ENCODE measurements at places on chromosomes 13 and 19.

GRCh38 chr19:9009431-9009830 is 778 bp downstream of the MUC16 start:
- no peak for DNase-seq

DNA sequence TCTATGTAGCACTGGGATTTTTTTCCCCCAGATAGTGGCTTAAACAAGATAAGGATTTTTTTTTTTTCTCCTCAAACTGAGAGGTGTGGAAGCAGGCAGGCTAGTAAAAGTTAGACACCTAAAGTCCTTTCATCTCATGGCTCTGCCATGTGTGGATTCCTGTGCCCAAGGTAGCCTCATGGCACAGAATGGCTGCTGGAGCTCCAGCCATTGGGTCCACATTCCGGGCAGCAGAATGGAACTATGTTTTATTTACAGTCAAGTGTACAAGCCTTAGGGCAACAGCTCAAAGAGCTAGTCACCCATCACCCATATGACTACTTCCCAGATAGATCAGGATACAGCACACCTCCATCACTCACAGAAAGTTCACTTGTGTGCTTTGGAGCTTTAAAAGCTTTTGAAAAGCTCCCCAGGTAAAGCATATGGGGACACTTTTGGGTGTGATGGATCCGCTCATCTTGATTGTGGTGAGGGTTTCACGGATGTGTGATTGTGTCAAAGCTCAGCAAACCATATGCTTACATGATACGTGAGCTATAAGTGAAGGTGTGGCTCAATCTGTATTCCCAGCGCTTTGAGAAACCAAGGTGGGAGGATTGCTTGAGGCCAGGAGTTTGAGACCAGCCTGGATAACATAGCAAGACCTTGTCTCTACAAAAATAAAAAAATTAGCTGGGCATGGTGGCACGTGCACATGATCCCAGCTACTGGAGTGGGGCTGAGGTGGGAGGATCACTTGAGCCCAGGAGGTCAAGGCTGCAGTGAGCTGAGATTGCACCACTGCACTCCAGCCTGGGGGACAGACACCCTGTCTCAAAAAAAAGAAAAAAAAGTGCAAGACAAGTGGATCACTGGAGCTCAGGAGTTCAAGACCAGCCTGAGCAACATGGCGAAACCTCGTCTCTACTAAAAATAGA is 18.1 kb downstream of the PGLS start:
- DNase-seq, result no peak

DNA sequence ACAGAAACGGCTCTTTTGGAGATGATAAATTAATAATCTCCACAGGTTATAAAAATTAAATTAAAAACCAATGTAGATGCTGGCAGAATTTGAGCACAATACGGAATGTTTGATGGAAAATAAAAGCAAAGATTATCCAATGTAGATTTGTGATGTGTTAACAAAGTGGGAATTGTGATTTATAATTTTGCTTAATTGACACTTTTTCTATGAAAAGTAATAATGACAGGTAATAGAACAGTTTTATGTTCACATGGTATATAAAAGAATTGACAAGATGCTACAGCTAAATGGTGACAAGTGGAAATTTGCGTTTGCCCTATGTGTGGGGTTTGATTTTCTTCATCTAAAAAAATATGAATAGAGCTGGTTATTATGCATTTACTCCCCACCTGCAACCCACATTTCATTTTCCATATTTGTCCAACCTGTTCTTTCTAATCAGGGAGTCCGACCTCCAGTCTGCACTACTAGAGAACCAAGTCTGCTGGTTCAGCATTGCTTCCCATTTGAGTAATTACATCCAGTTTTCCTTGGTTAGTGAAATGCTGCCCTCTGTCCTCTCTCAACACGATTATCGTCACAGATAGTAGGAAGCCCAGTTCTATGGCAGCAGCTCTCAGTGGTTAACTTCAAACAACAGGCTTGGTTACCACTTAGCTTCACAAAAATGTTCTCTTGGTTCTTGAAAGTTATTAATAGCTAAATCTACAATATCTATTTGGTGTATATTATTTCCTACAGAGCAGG is 61.4 kb upstream of the SLITRK1 start:
- DNase-seq, result no peak

- DNase-seq, result no peak
Measured at GRCh38 chr13:88377852-88378251, 706.7 kb downstream of the SLITRK5 start.

- DNase-seq, result no peak
Measured at GRCh38 chr13:100510208-100510957, 78.2 kb downstream of the GGACT start.

- no peak for DNase-seq
Measured at GRCh38 chr19:42363614-42364346, 26.3 kb downstream of the CNFN start.

- DNase-seq, result no peak
Measured at GRCh38 chr19:29714371-29714952, 599 bp downstream of the C19orf12 start.

GRCh38 chr13:103935117-103935516 is 868.9 kb upstream of the SLC10A2 start:
- no peak for DNase-seq

GRCh38 chr13:100490692-100491091 is 97.9 kb downstream of the GGACT start:
- DNase-seq, result no peak

GRCh38 chr13:103006641-103007426 is 59.4 kb downstream of the SLC10A2 start:
- DNase-seq, result no peak

DNA sequence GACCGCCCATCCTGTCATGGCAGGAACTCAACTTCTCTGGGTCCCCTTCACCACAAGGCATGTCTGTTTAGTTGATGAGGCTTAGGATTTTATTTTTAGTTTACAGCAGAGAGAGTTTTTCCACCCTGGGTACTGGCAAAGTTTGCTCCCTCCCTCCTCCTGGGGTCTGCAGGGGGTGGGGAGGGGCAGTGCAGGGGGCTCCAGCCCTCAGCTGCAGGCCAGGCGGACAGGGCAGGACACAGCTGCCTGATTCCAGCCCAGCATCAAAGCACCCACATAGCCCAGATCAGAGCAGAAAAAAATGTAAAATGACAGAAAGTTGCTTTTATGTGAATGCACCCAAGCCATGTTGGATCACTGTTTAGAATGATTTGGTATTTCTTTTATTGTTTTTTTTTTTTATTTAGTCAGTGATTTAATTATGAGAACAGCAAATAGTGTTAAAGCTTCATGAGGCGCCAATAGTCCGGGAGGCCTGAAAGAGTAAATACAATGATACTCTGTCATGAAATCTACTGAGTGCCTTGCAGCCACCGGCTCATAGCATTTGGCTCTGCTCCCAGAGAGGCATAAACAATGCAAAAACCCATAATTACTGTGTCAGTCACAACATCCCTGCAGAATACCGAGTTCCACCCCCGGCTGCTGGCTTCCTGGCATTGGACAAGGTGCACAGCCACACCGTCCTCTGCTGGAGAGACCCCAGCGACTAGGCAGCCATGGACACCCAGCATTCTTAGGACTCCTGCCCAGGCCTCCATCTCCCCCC is 923.5 kb downstream of the UQCRFS1 start:
- DNase-seq, result no peak

GRCh38 chr13:100508996-100509395 is 79.6 kb downstream of the GGACT start:
- no peak for DNase-seq

DNA sequence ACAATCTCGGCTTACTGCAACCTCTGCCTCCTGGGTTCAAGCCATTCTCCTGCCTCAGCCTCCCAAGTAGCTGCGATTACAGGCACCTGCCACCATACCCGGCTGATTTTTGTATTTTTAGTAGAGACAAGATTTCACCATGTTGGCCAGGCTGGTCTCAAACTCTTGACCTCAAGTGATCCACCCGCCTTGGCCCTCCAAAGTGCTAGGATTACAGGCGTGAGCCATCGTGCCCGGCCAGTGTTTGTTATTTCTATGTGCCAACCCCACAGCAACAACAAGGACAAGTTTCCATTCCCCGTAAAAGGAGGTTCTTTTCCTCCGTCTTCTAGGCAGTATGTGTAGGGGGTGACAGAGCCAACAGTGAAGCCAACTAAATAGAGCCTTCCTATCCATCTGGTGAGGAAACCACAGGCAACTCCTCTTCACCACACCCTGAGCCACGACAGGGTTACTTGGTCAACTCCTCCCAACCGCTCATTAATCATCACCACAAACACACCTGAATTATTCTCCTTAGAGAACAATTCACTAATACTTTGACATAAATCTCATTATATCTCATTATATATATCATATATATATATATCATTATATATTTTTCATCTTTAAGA is 25.5 kb downstream of the FOXO1 start:
- no peak for DNase-seq

GRCh38 chr19:43784981-43785808 is 4.4 kb upstream of the KCNN4 start:
- DNase-seq, result no peak

- peak; percentile 81 for DNase-seq
Measured at GRCh38 chr13:22061371-22061805, 390.5 kb downstream of the FGF9 start.

DNA sequence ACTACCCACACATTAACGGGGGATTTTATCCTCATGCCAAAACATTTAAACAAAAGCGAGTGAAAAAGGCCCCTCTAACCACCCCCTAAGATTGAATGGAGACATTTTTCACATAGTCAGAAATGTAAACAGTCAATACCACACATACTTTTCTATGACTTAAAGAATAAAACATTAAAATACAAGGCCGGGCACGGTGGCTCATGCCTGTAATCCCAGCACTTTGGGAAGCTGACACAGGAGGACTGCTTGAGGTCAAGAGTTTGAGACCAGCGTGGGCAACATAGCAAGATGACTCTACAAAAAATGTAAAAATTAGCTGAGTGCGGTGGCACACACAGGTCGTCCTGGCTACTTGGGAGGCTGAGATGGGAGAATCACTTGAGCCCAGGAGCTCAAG is 47.3 kb downstream of the MPHOSPH8 start:
- DNase-seq, result no peak

DNA sequence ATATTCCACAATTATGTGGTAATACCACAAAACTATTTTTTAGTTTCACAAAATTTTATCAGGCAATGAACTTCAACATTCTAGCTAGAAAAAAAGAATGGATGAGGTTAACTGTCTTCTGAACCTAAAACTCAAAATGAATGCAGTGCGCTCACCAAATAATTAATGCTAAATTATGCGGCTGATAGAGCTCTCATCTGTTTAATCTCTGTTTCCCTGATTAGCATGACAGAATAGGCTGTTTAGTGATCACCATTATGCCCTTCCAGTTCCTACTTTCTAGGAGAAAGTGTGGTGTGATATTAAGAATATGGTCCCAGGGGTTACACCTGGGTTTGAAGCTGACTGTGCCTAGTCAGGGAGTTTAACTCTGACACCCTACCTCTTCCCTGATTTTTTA is 42.8 kb upstream of the POSTN start:
- DNase-seq, result no peak

DNA sequence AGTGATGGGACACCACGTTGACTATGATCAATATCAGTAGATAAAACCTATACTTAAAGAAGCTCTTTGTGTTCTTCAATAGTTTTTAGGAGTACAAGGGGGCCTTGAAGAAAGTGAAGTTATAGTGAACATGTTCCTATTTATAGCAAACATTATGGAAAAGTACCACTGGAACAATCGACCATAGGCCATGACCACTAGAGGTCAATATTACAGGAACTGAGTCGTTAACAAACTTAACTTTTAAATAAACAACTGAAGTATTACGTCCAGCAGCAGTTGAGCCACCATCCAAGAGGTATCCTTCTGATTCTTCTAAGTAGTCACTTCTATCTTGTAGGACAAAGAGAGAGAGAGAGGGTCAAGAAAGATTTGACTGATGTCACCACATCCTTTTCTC is 391.0 kb upstream of the SLITRK5 start:
- no peak for DNase-seq

DNA sequence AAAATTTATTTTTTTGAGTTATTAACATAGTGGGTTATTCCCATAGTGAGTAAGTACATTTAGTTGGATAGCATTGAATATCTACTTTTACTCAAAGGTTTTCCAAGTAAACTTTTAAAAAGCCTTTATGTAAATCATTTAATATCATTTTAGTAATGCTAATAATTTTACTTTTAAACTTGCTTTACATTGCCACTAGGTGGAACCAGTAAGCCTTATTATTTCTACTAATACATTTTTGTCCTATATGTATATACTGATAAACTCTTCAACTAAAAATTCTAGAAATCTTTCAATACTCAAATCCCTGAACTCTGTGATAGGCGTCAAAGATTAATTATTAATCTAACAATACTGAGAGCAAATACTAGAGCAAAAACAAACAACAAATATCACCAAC is 1709.2 kb upstream of the PCDH20 start:
- no peak for DNase-seq

GRCh38 chr13:102141625-102142472 is 260.0 kb downstream of the FGF14 start:
- no peak for DNase-seq

Data from stimulated activated CD4-positive, alpha-beta T cell treated with anti-CD3 and anti-CD28 coated beads, Interleukin-4, amount 100 ng/mL, for 4 hours (primary cell).